ENCODE measurements at places on chromosomes 16 and 17.

DNA sequence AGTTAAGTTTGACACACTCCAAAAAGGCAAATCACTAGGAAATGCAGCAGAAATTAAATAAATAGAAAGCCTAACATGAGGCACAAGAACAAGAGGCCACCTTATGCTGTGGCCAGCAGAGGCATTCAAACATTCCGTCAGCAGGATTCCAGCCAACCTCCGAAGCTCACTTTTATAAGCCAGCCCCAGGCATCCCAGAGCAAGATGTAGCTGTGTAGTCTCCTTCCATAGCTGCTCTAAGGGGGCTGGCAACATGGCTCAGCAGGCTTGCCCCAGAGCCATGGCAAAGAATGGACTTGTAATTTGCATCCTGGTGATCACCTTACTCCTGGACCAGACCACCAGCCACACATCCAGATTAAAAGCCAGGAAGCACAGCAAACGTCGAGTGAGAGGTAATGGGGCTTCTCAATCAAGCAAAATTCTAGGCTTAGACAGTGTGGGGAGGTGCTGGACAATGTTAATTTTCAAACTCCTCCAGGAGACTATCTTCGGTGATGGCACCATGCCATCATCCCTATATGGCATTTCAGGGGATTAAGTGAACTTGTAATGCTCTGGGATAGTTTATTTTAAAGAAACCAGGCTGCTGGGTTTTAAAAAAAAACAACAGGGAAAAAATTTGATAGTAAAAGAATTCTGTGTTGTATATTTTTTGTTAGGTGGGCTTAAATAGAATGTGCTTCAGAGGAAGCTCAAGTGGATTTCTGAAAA is at the start of gene CLEC3A:
Gene CLEC3A (plus strand): TSS at position 202 of the 714 bp plus-strand sequence. CDS start 79 bp downstream, at position 281.
- DNase-seq, result no peak

GRCh38 chr16:85553436-85554113 is 59.5 kb upstream of the GSE1 start:
- DNase-seq, result peak; percentile 61

DNA sequence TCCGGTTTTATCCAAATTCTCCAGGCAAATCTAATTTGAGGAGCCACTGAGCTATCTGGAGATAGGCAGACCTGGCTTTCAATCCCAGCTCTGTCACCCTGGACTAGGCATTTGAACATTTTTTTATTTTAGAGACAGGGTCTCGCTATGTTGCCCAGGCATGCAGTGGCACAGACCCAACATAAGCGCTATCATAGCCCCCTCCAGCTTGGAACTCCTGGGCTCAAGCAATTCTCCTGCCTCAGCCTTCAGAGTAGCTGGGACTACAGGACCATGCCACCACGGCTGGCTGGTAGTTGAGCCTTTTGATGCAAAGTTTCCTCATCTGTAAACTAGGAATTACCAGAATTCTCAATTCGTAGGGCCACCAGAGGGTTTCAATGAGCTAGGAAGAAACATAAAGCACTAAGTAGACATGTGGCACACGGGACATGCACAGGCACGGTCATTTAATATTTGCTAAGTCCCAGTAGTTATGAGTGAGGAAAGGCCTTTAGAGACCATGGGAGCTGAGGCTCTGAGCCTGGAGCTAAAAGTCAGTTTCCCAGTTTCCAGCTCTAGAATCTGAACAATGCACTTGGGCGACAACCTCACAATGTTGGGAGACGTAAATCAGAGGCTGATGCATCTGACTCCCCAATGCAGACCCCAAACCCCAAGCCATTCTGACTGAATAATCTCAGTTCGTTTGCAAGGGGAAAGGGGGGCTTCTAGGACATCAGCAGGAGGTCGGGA is 1.1 kb downstream of the ELOB start:
- DNase-seq, result no peak

DNA sequence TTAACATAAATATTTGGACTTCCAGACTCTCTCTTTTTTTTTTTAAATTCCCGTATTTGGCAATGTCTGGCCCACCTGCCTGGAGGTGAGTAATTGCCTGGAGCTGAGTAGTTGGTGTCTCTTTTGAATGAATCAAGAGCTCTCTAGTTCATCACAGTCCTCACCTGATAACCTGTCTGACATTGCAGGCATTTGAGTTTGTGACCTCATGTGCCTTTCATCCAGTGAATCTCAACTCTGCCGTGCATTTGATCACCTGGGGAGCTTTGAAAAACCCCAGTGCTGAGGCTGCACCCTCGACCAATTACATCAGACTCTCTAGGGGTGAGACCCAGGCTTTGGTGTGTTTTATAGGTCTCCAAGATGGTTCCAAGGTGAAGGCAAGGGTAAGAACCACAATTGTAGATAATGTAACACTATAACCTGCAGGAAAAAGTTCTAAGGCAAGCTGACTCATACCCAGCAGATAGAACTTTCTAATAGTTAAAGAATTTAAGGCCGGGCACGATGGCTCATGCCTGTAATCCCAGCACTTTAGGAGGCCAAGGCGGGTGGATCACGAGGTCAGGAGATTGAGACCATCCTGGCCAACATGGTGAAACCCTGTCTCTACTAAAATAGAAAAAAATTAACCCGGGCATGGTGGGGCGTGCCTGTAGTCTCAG is 24.5 kb upstream of the HS3ST2 start:
- no peak for DNase-seq

GRCh38 chr16:4454623-4455022 is 19.8 kb downstream of the NMRAL1 start:
- DNase-seq, result no peak

DNA sequence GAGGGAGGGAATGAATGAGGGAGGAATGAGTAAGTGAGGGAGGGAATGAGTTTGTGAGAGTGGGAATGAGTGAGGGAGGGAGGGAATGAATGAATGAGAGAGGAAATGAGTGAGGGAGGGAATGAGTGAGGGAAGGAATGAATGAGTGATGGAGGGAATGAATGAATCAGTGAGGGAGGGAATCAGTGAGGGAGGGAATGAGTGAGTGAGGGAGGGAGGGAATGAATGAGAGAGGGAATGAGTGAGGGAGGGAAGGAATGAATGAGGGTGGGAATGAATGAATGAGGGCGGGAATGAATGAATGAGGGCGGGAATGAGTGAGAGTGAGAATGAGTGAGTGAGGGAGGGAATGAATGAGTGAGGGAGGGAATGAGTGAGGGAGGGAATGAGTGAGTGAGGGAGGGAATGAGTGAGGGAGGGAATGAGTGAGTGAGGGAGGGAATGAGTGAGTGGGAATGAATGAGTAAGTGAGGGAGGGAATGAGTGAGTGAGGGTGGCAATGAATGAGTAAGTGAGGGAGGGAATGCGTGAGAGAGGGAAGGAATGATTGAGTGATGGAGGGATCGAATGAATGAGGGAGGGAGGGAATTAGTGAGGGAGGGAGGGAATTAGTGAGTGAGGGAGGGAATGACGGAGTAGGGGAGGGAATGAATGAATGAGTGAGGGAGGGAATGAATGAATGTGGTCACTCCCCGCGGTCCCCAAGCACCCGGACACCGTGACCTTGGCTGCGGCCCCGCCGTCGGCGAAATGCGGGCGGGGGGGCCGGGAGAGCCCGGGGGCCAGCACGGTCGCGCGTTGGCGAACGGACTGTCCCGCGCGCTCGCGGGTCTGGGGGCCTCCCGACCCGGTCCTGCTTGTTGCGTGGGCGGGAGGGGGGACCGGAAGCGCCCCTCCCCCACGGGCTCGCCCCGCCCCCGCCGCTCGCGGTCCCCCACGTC is 1.1 kb upstream of the UBE2I start:
- DNase-seq, result no peak

DNA sequence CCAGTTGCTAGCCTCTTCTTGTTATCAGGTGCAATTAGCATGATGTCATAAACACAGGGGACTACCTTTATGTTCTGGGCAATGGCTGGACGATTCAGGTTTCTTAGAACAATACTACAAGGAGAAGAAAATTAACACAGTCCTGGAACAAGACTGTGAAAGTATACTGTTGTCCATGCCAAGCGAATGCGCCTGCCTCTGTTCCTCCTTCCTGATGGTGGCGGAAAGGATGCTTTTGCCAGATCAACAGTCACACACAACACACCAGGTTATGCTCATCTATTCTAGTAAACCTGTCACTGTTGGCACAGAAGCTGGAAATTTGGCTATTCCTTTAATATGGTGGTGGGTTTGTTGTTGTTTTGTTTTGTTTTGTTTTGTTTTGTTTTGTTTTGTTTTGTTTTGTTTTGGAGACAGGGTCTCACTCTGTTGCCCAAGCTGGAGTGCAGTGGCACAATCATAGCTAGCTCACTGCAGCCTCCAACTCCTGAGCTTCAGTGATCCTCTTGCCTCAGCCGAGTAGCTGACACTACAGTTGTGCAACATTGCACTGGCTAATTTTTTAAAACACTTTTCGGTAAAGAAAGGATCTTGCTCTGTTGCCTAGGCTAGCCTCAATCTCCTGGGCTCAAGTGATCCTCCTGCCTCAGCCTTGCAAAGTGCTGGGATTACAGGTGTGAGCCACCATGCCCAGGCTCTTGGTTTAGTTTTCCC is 3.1 kb upstream of the CD300LD start:
- DNase-seq, result no peak

GRCh38 chr17:40345161-40345993 is 19.2 kb downstream of the GJD3 start:
- DNase-seq, result no peak

GRCh38 chr16:74094514-74094913 is 202.1 kb upstream of the PSMD7 start:
- DNase-seq, result no peak

DNA sequence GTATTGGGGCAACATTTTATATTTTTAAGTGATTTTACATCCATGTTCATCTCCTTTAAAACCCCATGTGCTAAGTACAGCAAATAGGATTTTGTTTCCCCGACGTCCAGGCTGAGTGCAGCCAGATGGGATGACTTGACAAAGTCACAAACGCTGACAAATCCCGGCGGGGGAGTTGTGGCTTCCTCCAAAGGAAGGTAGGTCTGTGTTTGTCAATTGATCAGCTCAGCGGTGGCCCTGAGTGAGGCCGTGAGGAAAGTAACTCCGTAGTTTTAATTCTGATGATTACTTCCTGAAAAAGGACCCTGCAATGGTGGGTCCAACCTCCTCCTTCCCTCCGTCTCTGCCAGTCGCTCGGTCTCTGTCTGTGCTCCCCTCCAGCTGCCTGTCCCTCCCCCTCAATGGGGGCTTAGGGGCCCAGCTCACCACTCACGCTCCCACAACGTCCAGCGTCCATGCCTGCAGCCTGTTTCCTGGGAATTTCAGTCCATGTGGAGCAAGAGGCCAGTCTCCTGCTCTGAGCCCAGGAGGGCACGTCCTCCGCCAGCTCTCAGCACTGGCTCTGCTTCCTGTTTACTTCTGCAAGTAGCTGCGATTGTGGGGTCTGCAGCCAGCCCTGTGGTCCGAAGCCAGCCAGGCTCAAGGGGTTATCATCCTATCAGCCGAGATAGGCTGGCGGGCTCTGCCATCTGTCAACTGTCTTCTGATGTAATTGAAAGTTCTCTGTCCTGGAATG is 209.4 kb upstream of the FOXF1 start:
- DNase-seq, result no peak

GRCh38 chr17:44307387-44308186 is 814 bp upstream of the RUNDC3A start:
- no peak for DNase-seq

GRCh38 chr17:17028059-17028877 is 14.0 kb upstream of the MPRIP start:
- no peak for DNase-seq

DNA sequence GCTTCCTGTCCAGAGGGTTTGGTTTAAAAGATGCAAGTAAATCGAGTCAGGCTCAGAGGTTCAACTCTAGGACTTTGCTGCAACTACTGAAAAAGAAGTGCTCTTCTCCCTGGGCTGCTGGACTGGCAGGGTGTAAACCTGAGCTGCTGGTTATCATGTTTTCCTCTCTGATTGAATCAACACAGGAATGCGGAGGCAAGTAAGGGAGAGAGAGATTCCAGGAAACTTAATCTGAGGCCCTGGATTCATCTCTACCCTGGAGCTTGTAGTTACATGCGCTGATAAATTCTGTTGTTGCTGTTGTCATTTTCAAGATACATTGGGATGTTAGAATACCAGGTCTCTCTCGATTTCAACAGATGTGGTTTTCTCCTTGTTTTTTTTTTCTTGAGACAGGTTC is 8.2 kb upstream of the HS3ST3A1 start:
- no peak for DNase-seq

DNA sequence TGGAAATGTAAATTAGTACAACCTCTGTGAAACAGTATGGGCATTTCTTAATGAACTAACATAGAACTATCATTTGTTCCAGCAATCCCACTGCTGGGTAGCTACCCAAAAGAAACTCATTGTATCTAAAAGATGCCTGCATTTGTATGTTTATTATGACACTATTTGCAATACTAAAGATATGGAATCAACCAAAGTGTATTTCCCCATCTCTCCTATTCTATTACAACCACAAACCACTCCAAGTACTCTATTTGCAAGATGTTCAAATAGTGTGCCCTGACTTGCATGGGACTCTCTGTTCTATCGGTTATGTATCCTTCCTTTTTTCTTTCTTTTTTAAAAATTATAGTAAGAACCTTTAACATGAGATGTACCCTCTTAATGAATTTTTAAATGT is 845.2 kb downstream of the CDH11 start:
- no peak for DNase-seq

DNA sequence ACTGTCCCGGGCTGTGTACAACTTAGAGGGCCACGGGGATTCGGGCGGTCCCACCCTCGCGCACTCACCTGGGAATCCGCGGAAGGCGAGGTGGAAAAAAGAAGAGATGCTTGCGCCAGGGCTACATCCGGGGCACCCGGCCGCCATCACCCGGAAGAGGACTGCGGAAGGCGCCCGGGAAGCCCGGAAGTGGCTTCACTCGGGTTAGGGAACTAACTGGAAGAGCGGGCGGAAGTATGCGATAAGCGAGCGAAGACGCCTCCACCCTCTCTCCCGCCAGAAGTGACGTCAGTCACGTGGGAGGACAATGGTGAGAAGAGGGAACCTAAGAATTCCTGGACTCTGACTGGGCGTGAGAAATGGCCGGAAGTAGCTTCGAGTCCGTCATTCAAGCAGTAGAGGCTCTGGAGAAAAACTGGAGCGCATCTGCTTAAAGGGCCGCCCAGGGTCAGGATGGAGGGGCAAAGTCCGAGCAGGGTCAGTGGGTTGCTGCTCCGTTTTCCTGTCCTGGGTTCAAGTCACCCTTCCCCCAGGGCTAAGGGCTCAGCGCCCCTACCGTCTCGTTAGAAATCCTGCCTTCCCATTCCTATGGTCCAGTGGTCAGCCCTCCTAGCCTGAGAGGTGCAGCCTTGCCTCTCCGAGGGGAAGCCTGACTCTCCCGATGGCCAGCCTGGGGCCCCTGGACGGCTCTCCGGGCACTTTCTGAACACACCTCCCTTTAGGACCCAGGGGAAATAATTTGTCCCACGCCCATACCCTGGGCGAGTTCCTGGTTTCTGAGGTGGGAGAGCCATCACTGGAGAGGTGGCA is at the start of gene CD2BP2:
Gene CD2BP2 (minus strand): TSS at position 165 of the 810 bp plus-strand sequence. CDS start 627 bp downstream, outside the sequence.
- peak; percentile 77 for DNase-seq
